ENCODE measurements at places on chromosomes 3 and 15.

- DNase-seq: no peak
These were observed 3.1 kb downstream of the HHATL start for GRCh38 chr3:42699511-42699971.

DNA sequence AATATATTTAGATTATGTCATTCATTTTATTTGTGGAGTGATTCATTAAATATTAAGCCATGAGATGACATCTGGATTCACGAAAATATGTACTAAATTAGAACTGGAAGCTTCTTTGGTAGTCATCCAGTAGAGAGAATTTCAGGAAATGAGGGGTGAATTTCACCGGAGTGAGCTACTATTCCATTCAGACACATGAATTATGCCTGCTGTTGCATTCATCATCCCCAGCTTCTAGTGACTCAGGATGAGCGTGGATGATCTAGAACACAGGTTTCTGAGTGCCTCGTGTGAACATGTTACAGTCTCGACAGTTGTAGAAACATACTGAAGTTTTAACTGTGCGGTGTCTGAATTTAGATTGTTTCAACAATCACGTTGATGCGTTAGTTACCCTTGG, 42.9 kb upstream of the GABRG3 start:
- DNase-seq: no peak

- no peak for DNase-seq
These were observed 258.0 kb upstream of the CBLB start for GRCh38 chr3:106126846-106127235.

GRCh38 chr3:185732782-185733181, 92.1 kb downstream of the IGF2BP2 start:
- DNase-seq: no peak

GRCh38 chr15:54131410-54131809, 153.2 kb downstream of the UNC13C start:
- no peak for DNase-seq

DNA sequence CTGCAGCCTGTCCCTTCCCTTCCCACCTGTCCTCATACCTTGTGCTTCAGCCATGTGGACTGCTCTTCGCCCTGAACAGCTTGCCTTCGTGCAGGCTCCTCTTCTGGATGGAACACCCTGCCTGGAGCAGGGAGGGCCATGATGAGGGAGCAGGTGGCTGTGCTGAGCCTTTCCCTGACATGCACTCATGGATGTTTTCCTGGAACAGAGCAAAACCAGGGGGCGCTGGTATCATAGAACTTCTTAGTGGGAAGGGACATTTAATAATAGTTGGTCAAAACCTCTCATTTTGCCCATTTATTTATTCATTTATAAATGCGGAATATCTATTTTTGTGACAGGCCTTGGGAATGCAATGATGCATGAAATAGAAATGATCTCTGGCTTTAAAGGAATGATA, 149.3 kb downstream of the CACNA1D start:
- DNase-seq: no peak

Measured in stimulated activated CD4-positive, alpha-beta T cell treated with anti-CD3 and anti-CD28 coated beads, Interleukin-1b, Interleukin-23, amount 100 ng/mL, for 1 hour (primary cell).